ENCODE measurements at places on chromosomes 5 and 9.

GRCh38 chr9:14323985-14324650 lies 10.2 kb upstream of the NFIB start:
- DNase-seq = no peak

GRCh38 chr5:141503681-141504080 lies 14.8 kb downstream of the PCDHGC5 start:
- DNase-seq = no peak

DNA sequence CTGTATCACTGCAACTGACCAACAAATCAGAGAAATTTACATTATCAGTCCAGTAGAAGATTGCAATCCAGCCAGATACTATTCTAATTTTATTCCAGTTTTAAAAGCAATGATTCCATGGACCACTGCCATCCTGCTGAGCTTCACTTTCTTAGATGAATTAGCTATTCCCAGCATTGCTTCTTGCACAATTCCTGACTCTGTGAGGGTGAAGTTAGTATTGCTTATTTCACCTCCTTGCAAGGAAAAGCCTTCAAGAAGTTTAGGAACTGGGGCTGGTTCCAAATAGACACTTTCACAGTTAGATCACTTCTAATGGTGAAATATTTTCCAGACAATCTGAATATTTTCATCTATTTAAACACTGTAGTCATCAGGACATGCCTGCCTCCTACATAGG lies 338.6 kb upstream of the TNC start:
- DNase-seq = no peak

DNA sequence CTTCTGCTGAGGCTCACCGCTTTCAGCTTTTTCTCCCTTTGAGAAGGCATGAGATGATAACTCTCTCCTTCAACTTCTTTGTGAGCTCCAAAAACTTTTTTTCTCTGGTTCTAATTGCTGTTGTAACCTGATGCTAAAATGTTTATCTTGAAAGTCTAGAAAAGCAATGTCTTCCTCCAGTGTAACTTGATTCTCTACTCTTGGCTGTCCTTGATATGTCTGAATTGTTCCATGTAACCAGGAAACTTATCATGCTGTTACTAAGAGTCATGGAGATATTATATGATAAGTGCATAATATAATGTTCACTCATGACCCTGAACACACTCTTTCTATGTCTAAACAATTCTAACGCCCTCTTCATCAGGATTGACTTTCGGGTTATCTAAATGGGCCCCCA lies 128.0 kb upstream of the ABCA1 start:
- no peak for DNase-seq

DNA sequence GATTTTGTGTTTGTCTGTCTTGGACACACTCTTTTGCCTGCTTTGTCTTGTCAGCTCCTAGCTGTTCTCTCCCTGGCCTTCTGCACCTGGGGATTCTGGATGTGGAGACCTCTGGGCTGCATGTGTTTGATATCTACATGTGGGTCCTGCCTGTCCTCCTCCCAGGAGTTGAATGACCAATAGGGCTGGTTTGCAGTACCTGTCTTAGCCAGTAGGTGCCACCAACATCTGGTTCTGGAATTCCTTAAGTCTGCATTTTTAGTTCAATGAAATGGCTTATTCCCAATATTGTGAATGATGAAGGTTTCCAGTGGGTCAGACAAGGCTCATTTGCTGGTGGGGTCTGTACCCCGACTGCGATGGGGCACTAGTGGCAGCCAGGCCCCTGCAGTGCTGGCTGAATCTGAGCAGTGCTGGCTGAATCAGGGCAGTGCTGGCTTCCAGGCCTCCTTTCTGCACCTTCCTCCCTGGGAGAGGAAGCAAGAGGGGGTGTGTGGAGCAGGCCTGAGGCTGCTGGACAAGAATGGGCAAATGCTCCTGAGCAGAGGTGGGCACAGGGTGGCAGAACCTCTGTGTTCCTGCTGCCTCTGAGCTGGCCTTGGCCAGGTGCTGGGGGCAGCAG lies 73.3 kb downstream of the RXRA start:
- DNase-seq = no peak

DNA sequence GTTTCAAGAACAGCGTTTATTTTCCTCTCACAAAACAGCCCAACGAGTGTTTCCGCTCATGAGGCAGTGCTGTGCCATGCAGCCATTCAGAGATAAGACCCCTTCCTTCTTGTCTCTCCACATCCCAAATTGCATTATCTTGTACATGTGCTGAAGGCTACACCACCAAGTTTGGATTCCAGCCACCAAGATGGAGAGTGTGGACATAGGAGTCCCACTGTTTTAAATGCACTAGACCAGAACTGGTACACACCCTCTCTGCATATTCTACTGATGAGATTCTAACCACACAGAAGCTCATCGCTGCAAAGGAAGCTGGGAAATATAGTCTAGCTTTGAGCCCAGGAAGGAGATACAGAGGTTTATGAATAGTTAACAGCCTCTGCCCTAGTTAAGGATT lies 509.4 kb downstream of the NFIB start:
- no peak for DNase-seq

DNA sequence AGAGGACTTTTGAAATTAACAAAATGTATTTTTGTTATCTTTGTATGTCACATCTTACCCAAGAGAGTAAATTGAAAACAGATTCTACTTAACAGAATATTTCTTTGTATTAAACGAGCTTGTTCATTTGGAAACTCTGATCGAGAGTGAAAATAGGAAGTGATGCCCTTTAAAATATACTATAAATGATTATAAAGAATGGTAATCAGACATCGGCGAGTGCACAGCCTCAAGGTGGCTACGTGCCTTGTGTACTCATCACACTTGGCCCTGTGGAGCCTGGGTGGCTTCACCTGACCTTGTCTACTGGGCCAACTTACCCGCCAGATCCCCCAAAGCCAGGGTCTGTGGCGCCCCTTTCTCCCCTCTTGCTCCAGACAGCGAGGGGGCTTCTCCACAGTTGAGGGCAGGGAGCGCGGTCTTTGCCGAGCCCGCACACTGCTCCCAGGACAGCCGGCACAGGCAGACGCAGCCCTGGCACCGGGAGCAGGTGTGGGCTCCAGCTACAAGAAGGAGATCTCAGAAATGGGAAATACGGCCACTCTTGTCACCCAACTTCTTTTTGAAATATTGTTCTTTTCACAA lies 243.2 kb downstream of the CEMIP2 start:
- DNase-seq = no peak

Measured in activated T-cell treated with anti-CD3 and anti-CD28 coated beads for 1 hour (primary cell).